Natural killer cell treated with Interleukin-12 subunit alpha and Interleukin-12 subunit beta and Interleukin-15 and Interleukin-18, amount 100 ng/mL, for 72 hours (primary cell): ENCODE measurements at places on chromosomes 3 and 15. TPM values are rescaled to one million over a fixed set of nuclear protein-coding genes. Genes with fewer than 3 reads are reported as not detected.
A peak's percentile ranks its signal among the peaks of the same experiment; 100 is the strongest.

DNA sequence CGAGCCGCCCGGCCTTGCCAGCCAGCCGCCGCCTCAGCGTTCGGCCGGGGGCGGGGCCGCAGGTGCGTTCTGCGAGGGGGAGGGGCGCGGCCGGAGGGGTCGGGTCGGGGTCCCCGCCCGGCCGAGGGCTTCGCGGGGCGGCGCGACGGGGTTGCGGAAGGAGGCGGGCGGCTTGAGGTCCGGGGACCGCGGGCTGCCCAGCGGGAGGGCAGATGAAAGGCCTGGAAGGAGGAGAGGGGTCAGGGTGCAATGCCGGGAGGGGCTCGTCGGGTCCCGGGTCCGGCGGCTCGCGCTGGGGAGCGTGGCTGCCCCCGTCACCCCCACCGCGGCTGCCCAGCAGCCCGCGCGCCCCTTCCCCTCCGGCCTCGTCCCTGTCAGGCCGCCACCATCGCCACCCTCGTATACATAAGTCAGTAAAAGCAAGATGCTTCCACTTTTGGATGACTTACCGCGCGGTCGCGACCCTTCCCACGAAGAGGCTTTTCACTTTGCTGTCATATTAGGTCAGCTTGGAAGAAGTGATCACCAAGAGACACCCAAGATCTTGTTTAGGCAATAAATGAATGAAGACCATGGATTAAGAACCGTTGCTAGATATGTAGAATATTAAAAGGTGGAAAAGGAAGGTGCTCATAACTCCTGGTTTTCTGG, 620 bp upstream of the ANP32A start:
- DNase-seq = no peak
- H3K27ac ChIP-seq = peak overlapping the region; percentile 99
- H3K27me3 ChIP-seq = no peaks in the 10 kb centered on the region
- H3K36me3 ChIP-seq = peaks cover 6% of the 10 kb centered on the region
- peaks cover 23% of the 10 kb centered on the region for H3K4me1 ChIP-seq

DNA sequence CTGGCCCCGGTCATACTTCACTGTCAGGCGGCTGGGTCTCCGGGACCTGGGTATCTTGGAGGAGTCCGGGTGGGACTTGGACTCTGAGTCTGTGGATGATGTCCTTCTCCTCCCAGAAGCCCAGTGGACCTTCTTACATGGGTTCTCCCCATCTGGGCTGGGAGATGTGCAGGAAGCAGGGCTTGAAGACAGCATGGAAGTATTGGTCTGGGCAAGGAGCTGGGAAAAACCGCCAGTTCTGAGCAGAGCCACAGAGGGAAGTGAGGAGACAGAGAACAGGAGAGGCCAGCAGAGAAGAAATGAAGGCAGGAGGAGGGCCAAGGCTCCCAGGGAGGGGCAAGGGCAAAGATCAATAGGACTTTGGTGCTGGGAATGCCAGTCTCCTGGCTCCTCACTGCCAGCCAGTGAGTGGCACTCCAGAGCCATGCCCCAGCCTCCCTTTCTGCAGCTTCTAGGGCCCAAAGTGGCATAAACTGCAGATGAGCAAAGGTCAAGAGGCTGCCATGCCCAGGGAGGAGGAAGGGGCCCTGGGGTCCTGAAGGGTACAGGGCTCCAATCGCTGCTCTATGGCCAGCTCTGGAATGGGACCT, at the start of gene PPP1R14D:
TSS of gene PPP1R14D (minus strand) at position 262 of the 590 bp plus-strand sequence. CDS start at position 195, 67 bp downstream.
- no peaks in the 10 kb centered on the region for H3K36me3 ChIP-seq
- H3K27me3 ChIP-seq = no peaks in the 10 kb centered on the region
- no peak for DNase-seq

GRCh38 chr15:58865425-58865880, 68.0 kb downstream of the SLTM start:
- peaks cover 6% of the 10 kb centered on the region for H3K27me3 ChIP-seq
- H3K4me3 ChIP-seq = no peak overlapping the region
- no peaks in the 10 kb centered on the region for H3K36me3 ChIP-seq
- H3K27ac ChIP-seq = no peak overlapping the region
- H3K4me1 ChIP-seq = peaks cover 6% of the 10 kb centered on the region

- H3K27ac ChIP-seq = no peak overlapping the region
- no peaks in the 10 kb centered on the region for H3K4me1 ChIP-seq
- DNase-seq = no peak
- H3K36me3 ChIP-seq = no peaks in the 10 kb centered on the region
- H3K4me3 ChIP-seq = no peak overlapping the region
These were observed 146.6 kb upstream of the P2RY1 start for GRCh38 chr3:152688313-152688712.

DNA sequence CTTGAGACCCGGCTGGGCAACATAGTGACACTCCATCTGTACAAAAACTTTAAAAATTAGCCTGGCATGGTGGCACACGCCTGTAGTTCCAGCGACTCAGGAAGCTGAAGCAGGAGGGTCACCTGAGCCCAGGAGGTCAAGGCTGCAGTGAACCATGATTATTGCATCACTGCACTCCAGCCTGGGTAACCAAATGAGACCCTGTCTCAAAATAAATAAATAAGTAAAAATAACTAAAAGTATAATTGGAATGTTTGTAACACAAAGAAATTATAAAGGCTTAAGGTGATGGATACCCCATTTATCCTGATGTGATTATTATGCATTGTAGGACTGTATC, 38.6 kb downstream of the MYO1E start:
- no peaks in the 10 kb centered on the region for H3K36me3 ChIP-seq
- peaks cover 3% of the 10 kb centered on the region for H3K27me3 ChIP-seq
- no peak overlapping the region for H3K27ac ChIP-seq
- peaks cover 24% of the 10 kb centered on the region for H3K4me1 ChIP-seq
- no peak overlapping the region for H3K4me3 ChIP-seq
- no peak for DNase-seq

Gene CEP19
- 2.3 TPM for total RNA-seq

DNA sequence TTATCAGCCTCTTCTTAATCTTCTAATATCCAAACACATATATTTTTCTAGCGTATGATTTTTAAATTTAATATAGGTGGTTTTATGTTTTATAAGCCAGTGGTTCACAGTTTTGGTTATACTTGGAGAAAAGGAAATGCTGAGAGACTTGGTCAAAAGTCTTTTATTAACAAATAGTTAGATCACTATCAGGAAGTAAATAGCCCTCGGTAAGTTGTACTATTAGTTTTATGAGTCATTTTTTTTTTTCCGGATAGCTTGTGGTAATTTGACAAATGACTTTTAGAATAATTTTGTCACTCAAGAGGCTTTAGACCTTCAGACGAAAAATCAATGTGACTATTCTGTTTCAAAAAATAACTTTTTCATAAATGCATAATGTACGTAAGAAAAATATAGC, 232.2 kb upstream of the ROBO1 start:
- no peaks in the 10 kb centered on the region for H3K4me1 ChIP-seq
- no peak for DNase-seq
- no peak overlapping the region for H3K4me3 ChIP-seq
- no peak overlapping the region for H3K27ac ChIP-seq

DNA sequence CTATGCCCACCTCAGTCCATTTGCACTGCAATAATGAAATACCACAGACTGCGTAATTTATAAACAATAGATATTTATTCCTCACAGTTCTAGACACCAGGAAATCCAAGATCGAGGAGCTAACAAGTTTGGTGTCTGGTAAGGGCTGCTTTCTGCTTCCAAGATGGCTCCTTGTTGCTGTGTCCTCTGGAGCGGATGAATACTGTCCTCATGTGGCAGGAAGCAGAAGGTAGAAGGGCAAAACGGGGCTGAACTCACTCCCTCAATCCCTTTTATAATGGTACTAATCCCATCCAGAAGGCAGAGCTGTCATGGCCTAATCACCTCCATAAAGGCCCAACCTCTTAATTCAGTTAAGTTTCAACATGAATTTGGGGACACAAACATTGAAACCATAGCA, 75.3 kb downstream of the P2RY1 start:
- H3K36me3 ChIP-seq = no peaks in the 10 kb centered on the region
- no peaks in the 10 kb centered on the region for H3K4me1 ChIP-seq
- no peak for DNase-seq
- H3K27ac ChIP-seq = no peak overlapping the region

GRCh38 chr15:99108993-99109392, 4.1 kb downstream of the SYNM start:
- peaks cover 19% of the 10 kb centered on the region for H3K27me3 ChIP-seq
- no peak overlapping the region for H3K4me3 ChIP-seq
- no peak overlapping the region for H3K27ac ChIP-seq

DNA sequence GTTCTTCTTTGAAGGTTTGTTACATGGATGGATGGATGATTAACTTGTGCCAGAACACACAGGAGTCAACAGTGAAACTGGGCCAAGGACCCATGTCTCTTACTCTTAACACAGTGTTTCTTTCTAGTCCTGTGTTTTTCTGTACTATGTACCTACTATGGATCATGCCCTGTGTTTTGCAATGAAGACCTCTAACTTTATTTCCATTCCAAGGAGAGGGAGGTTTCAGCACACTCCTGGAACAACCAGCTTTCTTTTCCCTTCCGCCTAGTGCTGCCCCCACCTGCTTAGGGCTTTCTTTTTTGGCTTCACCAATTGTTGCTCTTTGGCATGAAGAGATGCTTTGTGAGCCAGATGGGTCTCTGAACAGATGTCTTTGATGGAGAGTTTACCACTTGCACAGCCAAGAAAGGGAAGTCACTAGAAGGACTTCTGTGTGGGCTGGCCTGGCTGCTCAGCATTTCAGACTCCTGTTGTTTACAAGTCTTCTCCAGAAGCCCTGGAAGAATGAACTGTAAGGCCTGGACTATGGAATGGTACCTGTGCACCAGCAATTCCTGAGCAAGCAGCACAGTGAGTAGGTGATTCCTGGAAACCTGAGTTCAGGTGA, 44.5 kb downstream of the SNAPC5 start:
- peaks cover 1% of the 10 kb centered on the region for H3K4me1 ChIP-seq
- peaks cover 4% of the 10 kb centered on the region for H3K36me3 ChIP-seq
- no peaks in the 10 kb centered on the region for H3K27me3 ChIP-seq
- H3K27ac ChIP-seq = no peak overlapping the region
- no peak overlapping the region for H3K4me3 ChIP-seq

DNA sequence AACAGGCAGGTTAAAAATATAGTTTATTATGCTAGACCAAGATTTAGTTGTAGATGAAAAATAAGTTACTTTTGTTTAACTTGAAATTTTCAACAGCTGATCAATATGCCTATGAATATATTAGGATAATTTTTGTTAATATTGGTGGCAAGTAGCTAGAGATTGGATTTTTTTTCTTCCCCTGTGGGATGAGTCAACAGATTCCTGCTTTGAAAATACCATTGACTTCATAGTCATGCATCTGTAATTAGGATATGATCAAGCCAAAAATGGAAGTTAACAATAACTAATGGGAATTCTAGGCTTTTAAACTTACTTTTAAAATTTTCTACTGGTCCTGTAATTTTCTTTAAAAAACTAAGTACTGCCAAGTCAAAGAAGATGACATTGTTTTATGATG, 211.7 kb downstream of the ZIC1 start:
- H3K36me3 ChIP-seq = no peaks in the 10 kb centered on the region
- no peak overlapping the region for H3K27ac ChIP-seq
- no peak overlapping the region for H3K4me3 ChIP-seq
- no peaks in the 10 kb centered on the region for H3K27me3 ChIP-seq
- no peaks in the 10 kb centered on the region for H3K4me1 ChIP-seq

DNA sequence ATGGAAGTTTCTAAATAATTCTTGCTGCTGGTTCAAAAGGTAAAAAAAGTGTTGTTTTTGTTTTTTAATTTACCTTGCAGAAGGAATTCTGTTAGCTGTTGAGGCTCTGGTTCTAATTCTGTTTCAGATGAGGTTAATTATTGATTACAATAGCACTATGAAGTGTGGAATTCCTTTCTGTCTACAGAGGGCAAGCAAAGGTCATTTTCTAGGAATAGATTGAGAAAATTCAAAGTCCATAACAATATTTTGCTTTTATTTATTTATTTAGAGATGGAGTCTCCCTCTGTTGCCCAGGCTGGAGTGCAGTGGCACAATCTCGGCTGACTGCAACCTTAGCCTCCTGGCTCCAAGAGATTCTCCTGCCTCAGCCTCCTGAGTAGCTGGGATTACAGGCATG, 789.6 kb downstream of the GRM7 start:
- H3K4me3 ChIP-seq = no peak overlapping the region
- H3K27ac ChIP-seq = no peak overlapping the region
- H3K27me3 ChIP-seq = no peaks in the 10 kb centered on the region
- no peak for DNase-seq
- H3K36me3 ChIP-seq = no peaks in the 10 kb centered on the region

DNA sequence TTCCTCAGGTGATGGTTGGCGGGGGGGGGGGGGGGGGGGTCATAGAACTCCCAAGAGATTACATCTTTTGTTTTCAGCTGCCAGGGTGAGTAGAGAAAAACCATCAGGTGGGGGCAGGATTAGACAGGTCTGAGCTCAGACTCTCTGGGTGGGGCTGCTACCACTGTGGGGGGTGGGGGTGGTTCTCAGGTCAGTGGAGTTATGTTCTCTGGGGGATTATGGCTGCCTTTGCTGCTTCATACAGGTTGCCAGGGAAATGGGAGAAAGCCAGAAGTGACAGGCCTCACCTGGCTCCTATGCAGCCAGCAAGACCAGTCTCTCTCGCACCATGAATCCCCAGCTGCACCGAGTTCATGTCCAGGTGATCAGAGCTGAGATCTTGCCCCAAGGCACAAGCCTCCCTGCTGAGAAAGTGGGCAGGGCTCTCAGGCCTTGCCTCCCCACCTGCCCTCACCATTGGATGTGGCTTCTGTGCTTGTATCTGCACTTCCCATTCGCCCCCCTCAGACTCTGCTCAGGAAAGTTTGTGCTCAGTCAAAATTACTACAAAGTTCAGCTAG, 828.1 kb downstream of the MCTP2 start:
- H3K27ac ChIP-seq = no peak overlapping the region
- H3K36me3 ChIP-seq = no peaks in the 10 kb centered on the region
- no peaks in the 10 kb centered on the region for H3K4me1 ChIP-seq
- H3K4me3 ChIP-seq = no peak overlapping the region
- DNase-seq = no peak

Gene EFHB
- not detected for total RNA-seq

Gene GOLGA6D
- not detected for total RNA-seq

- no peaks in the 10 kb centered on the region for H3K36me3 ChIP-seq
- H3K27ac ChIP-seq = no peak overlapping the region
- no peak for DNase-seq
- H3K27me3 ChIP-seq = peaks cover 13% of the 10 kb centered on the region
These were observed 28.7 kb upstream of the ARIH1 start for GRCh38 chr15:72445426-72445825.

DNA sequence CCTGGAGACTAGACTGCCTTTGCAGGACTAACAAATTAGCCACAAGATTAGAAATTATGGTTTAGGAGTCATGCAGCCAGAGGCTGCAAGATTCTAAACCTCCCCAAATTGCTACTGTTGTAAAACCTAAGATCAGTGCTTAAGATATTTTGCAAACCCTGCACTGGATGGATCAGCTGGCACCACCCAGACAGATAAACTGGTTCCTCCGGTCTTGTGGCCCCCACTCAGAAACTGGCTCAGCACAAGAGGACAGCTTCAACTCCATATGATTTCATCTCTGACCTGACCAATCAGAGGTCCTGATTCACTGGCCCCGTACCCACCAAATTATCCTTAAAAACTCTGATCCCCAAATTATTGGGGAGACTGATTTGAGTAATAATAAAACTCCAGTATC, 19.5 kb upstream of the PXYLP1 start:
- no peaks in the 10 kb centered on the region for H3K36me3 ChIP-seq
- no peaks in the 10 kb centered on the region for H3K27me3 ChIP-seq
- no peaks in the 10 kb centered on the region for H3K4me1 ChIP-seq
